ENCODE measurements at places on chromosomes 4 and X.

GRCh38 chr4:4871573-4872313 is 12.3 kb downstream of the MSX1 start:
- no peak for DNase-seq

DNA sequence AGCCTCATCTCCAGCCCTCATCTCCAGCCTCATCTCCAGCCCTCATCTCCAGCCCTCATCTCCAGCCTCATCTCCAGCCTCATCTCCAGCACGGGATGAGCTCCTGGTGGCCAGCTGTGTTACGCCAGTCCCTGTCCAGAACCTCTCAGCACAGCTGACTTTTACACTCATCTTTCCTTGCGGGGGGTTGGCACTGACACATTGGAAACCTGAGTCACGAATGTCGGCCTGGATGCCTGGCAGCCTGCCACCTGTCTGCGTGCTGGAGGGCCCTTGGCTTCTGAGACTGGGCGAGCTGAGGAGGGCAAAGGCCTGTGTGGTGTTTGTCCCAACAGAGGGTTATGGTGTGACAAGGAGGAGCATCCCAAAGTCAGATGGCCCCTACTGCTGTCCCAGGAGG is 66.1 kb upstream of the HGFAC start:
- no peak for DNase-seq

DNA sequence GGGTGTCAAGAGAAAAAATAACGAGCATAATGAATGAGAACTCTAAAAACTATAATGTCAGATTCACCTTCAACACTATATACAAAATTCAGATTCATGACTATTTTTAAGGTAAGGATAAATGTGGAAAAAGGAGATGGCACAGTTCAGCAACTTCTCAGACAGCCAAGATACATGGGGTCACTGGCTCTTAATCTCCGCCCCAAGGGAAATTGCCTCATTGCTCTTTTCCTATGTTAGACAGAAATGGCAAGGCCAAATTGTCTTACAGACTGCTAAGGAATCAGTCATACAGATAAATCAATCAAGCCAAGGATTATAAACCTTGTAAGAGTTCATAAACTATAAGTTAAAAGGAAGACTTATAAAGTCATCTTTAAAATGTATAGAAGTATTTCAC is 183.4 kb downstream of the OPHN1 start:
- no peak for DNase-seq

- DNase-seq: no peak
These were observed 194.9 kb downstream of the PALLD start for GRCh38 chr4:168691631-168692369.

DNA sequence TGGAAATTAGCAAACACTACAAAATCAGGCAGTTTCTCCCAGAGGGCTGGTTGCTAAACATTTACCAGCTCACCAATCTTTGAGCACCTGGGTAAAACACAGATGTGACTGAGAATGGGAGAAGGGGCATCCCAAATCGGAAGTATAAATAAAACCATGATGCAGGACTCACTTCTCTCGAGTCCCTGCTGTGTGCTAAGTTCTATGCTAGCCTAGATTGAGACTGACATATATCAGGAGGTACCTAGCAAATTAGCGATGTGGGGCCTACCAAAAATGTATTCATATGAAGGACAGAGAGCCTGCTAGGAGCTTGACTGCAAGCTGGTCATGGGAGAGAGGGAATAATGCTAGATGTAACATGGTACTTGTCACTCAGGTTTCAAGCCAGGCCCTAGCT is 171.9 kb upstream of the PGRMC2 start:
- no peak for DNase-seq

GRCh38 chr4:76883147-76883546 is 14.8 kb downstream of the SOWAHB start:
- DNase-seq: no peak

DNA sequence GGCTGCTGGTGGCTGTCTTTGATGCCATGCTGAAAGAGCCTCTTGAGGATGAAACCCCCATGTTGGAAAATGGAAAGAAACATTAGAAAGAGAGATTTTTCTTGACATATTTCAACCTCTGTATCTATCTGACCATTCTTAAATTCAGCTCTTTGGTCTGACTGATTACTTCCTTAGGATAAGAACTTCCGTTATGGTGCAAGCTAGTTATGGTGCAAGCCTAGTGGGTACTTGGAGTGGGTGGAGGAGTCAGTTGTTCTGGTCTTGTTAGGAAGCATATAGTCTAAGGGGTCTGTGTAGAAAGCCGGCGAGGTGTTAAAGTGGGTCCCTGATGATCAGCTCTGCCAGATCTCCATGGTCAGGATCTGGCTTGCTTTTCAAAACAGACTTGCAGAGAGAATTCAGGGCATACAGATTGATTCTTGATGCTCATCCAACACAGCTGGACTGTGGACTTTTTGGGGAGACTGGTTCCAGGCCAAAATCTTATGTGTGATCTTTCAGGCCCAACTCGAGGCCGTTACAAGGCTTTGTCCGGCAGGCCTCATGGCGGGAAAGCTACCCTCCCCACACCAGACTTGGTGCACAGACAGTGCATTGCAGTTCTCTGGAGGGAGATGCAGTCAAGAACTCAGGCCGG is 82.8 kb upstream of the BOD1L1 start:
- DNase-seq: no peak

DNA sequence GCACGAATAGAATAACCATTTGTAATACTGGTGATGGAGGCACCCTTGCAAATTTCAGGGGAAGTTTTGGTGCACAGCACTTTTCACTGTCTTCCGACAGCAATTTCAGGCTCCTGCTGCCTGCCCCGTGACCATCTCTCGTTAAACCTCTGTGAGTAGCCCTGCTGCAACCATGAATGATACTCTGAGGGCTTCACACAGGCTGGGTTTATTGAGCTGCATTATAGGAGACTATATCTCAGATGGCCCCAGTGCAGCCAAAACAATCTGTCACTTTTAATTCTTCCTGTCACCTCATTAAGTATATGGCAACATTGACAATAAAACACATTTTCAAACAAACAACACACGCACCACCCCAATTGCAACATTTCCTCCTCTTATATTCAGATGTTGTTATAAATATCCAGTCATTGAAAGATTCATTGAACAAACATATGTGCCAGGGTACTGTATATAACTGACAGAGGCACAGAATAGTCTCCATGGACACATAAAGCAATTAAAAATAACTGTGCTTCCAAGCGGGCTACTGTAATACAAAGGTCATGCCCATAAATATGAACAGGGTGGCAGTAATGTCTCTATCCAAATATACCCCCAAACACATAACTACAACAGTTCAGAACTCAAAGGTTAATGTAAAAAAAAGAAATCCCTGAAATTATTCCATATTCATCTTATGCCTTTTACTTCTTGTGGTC is 477.0 kb downstream of the GBA3 start:
- no peak for DNase-seq

All from activated CD4-positive, alpha-beta T cell treated with anti-CD3 and anti-CD28 coated beads, Interleukin-2, Interleukin-6, amounts not matched to agents 100 ng/mL and 50 ng/mL, durations not matched to agents 16 hours and 8 hours (primary cell).